ENCODE measurements at places on chromosomes 1 and 21. TPM values are rescaled to one million over a fixed set of nuclear protein-coding genes. Genes with fewer than 3 reads are reported as not detected.

Gene SLAMF7
- 7.9 TPM for total RNA-seq

Gene CYP2J2
- total RNA-seq, result 0.98 TPM

Gene SPATA17
- 1.5 TPM for total RNA-seq

Gene SYT14
- total RNA-seq, result 14.7 TPM

Gene TRMT13
- 13.7 TPM for total RNA-seq

Gene MYOG
- not detected for total RNA-seq

Gene HPCA
- not detected for total RNA-seq

Gene NPPB
- not detected for total RNA-seq

Gene NR0B2
- not detected for total RNA-seq

Gene VWA5B1
- total RNA-seq, result not detected

Gene SMCP
- not detected for total RNA-seq

Gene NFIA
- total RNA-seq, result 12.6 TPM

Gene KRTAP7-1
- total RNA-seq, result not detected

Gene RGS16
- 0.16 TPM for total RNA-seq

Gene NUP210L
- total RNA-seq, result not detected

Gene SLAMF9
- total RNA-seq, result 17.9 TPM

Gene LIN28A
- not detected for total RNA-seq

Gene COL11A1
- 0.26 TPM for total RNA-seq

Gene GUCA2B
- total RNA-seq, result not detected

Gene AADACL4
- total RNA-seq, result not detected

Gene CSF3R
- total RNA-seq, result not detected

Gene S100A1
- 586 TPM for total RNA-seq

Gene FCGR3A
- not detected for total RNA-seq

Gene CHI3L1
- 0.08 TPM for total RNA-seq

Gene ZNF691
- 10.1 TPM for total RNA-seq

Gene PADI3
- 0.21 TPM for total RNA-seq

Gene CFAP107
- not detected for total RNA-seq

Gene FGR
- not detected for total RNA-seq

Gene GJB3
- not detected for total RNA-seq

Gene SLAMF1
- total RNA-seq, result not detected

Gene OR2T29
- not detected for total RNA-seq

Gene THBS3
- 12.1 TPM for total RNA-seq

Gene TRIM46
- 1.3 TPM for total RNA-seq

Gene BRINP2
- total RNA-seq, result not detected

Gene PRELP
- total RNA-seq, result not detected

Gene MYCL
- 5.1 TPM for total RNA-seq

Gene CD53
- total RNA-seq, result not detected

Gene MIER1
- total RNA-seq, result 16.3 TPM

Gene HS2ST1
- 18.5 TPM for total RNA-seq

Gene HRNR
- total RNA-seq, result not detected

Gene TAF13
- 41.8 TPM for total RNA-seq

Gene PLA2G2F
- total RNA-seq, result not detected

Gene FCRL6
- total RNA-seq, result not detected

Gene CTH
- total RNA-seq, result 10.6 TPM

Gene ATP1A4
- total RNA-seq, result not detected

Gene AQP10
- not detected for total RNA-seq

Measured in SK-MEL-5 (cell line).